ENCODE measurements at places on chromosomes 16 and 17.

GRCh38 chr16:31861455-31861854, 12.2 kb upstream of the ZNF267 start:
- DNase-seq = no peak

DNA sequence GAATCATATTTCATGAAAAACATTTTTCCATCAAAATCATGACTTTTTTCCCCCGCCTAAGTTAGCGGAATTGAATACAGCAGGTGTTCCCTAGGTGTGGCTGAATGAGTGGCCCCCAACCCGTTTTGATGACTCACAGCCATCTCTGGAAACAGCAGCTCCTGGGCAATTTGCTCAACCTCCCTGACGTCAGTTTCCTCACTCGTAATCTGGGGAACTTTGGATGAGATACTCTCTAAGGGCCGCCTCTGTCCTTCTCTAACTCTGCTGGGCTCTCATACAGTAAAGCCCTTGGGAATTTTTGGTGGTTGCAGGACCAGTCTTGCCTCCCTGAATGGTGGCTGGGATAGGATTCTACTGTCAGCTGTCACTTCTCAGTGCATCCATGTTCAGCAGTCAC, 11.6 kb upstream of the NTN1 start:
- no peak for DNase-seq

DNA sequence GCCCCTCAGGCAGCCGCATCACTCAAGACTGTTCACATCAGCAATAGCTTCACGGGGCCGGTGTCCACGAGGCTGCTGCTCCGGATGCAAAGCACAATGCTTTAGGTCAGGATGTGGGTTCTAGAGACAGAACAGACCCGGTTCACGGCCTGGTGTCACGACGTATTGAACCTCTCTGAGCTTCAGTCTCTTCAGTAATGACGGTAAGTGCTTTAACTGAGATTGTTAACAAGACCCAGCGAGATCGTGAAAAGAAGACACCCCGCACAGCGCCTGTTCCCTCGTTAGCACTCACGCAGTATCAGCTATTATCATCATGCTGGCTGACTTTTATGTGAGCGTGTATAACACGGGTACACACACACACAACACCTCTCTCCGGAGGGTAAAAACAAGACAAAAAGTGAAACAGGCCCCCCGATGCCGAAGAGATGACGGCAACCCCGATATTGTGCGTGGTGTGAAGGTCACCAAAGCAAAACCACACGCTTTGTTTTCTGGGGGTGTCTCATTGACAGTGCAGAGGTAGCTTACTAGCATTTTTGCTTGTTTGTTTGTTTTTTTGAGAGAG, 21.4 kb upstream of the ABR start:
- no peak for DNase-seq

DNA sequence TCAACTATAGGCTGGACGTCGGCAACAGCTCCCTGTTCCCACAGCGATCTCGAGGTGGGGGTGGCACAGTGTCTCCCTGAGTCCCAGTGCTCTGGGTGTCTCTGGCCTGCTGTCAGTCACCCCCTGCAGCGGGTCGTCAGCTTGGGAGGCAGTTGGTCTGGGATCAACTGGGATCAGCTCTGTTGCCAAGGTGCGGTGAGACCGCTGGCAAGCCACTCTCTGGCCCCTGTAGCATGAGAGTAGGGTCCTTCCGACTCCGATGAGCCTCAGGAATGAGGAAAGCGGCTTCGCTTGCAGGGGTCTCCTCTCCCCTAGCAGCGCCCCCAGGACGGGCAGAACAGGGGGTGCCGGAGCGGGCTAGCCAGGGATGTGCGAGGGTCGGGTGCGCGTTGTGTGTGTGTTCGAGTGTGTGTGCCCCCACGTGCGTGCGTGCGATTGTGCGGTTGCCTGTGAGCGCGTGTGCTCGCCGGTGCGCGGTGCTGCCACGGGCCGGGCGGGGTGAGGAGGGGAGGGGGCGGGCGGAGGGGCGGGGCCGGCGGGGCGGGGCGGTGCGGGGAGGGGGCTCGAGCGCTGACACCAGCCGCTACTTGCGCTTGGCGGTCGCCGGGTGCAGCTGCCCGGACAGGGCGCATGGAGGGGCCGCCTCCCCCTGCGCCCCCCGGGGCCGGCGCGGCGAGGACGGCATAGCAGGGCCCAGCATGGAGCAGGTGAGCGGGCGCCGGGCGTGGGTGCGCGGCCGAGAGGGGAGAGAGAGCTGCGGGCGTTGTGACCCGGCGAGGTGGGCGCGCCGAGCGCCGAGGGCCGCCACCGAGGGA, 9.4 kb upstream of the ARHGAP23 start:
- DNase-seq = no peak

- no peak for DNase-seq
These were observed 8.5 kb downstream of the EFCAB3 start for GRCh38 chr17:62388856-62389255.

Data from activated naive CD8-positive, alpha-beta T cell treated with anti-CD3 and anti-CD28 coated beads, Interleukin-2, amount 50 U/mL, for 16 hours (primary cell).